NCI-H1930 (cell line): ENCODE measurements at places on chromosomes 16 and 17.

DNA sequence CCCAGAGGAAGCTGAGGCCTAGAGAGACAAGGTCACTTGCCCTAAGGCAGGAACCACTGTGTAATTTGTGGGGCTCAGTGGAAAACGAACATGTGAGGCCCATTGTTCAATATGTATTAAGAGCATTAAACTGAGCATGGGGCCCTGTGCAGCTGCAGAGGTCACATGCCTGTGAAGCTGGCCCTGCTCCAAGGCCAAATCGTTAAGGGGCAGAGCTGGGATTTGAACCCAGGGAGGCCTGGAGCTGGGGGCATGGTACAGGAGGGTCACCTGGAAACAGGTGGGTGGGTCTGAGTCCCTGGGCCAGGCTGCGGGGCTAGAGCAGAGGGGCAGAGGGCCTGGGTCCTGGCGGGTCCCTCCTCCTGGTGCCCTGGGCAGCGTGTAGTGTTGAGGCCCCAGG is 19.7 kb downstream of the C16orf74 start:
- DNase-seq = no peak

- no peak for DNase-seq
Observed at GRCh38 chr17:43572368-43572980, 26.3 kb upstream of the ETV4 start.

- DNase-seq = no peak
Observed at GRCh38 chr16:88472637-88473205, 19.6 kb downstream of the ZFPM1 start.

DNA sequence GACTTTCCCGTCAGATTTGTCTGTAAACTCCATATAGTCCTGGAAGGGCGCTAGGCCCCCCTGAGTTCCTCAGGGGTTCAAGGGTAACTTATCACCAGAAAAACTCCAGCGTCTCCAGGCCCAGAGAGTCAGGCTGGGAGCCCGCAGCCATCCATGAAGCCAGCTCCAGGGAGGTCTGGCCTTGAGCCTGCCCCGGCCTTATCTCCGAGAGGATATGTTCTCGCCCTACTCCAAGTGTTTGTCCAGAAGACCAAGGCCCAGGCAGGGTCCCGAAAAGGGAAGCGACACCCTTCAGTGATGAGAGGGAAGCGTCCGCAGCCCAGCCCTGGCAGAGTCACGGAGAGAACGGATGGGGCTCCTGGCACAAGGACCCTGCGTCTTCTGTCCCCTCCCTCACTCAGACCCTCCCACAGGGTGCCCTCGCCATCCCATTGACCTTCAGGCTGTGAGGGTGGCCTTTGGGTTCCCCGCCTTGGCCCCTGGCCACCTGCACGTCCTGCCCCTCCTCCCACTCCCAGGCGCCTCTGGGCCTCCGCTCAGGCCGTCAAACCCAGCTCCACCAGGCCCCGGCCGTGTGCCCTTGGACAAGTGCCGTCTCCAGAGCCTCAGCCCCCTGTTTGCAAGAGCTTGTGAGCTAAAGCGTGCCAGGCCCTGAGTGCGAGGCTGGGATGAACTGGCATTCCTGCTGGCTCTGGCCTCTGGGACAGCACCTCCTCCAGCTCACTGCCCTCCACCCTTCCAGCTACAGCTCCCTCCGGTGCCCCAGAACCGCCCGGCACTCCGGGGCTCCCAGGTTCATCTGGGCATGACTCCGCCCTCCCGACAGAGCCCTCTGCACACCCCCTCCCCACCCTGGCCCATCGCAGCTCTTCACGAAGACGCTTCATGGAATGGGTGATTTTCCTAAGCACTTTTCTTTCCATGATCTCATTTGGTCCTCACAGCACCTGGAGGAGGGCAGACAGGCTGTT is 83.4 kb downstream of the ZDHHC7 start:
- DNase-seq = no peak

- no peak for DNase-seq
Observed at GRCh38 chr17:930258-930657, 49.3 kb downstream of the NXN start.

DNA sequence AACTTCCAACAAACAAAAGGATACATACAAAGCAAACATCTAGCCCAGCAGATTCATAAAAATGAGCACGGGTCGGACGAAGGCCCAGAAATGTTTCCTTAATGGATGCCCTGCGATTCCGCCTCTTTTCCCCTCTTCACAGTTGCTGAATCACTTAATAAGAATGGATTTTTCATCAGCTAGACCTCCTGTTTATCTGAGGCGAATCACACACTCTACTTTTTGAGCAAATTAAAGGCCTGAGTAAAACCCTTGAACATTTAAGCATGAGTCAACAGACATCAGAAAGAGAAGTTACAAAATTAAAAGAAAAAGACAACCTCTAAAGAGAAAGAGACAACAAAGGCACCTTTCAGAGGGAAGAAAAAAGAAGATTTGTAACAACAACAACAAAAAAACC is 44.7 kb downstream of the HS3ST3A1 start:
- no peak for DNase-seq

- no peak for DNase-seq
Observed at GRCh38 chr16:48001324-48001895, 154.4 kb downstream of the ABCC12 start.

DNA sequence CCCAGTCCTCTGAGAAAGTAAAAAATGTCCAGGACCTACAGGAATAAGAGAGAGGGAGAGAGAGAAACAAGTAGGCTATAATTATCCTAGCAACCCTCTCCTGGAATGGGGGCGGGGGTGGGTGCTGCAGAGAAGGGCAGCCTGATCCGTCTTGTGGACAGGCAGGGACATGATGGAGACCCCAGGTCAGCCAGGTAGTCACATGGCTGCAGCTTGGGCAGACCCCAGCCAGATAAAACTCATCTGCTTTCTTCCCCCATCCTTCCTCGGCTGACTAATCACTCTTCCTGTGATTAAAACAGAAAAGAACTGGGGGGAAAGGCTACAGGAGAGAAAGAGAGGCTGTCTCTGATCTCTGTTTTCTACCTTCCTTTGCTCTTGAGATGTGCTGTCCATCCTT is 32.6 kb downstream of the COPZ2 start:
- DNase-seq = no peak

DNA sequence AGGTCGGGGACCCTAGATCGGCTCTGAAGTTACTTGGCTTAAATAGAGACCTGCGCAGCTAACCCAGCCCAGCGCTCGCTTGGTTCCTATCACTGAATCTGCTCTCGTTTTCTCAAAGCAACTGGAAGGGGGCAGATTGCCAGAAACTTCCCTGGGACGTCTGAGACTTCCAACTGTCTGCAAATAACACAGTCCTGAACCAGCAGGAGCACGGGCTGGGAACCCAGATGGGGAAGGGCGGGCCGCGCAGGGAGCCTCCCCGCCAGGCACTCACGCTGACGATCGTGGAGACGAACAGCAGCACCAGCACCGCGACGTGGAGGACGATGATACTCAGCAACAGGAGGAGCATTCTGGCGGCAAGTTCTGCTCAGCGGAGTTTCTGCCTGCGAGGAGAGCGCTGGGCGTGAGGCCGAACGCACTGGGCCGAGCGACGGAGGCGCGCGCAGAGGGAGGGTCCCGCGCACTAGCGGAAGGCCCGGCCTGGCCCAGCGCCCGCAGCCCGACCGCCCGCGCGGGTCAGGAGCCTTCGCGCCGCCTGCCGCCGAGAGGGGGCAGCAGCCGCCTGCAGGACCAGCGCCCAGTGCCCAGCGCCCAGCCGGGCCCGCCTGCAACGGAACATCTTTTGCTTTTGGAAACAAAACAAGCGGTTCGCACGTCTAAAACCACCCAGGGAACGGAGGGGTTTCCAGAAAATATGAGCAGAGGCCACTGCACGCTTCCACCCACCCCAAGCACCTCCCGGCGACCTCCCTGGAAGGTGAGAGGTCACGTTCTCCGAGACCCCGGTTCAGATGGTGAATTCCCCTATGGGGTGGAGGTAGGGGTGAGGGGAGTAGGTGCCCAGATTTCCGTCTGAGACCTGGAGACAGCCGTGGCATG is 4.5 kb downstream of the PMP22 start:
- DNase-seq = peak; percentile 60

- no peak for DNase-seq
Observed at GRCh38 chr16:2675714-2676113, 6.6 kb upstream of the KCTD5 start.

- DNase-seq = peak; percentile 52
Observed at GRCh38 chr16:3716831-3717234, 491 bp downstream of the TRAP1 start.

DNA sequence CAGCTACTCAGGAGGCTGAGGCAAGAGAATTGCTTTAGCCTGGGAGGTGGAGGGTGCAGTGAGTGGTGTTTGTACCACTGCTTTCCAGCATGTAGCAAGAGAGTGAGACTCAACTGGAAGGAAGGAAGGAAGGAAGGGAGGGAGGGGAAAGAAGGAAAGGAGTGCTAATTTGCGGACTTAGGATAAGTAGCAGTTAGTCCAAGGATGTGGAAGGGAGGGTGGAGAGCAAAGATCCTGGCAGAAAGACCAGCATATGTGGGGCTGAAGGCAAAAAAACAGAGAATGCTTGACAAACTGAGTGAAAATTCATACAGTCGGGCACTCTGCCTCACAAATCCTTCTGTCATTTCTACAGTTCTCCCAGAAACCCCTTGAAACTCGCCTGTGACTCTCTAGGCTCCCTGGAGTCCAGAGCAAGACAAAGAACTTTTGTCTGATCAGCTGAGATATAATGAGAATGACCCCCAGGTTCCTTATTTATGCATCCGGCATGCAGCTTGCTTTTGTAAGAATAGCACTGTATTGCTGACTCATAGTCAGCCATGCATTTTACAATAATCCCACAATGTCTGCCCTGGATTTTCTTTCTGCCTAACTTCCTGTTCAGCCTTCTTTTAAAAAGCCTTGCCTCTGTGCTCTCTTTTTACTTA is 31.5 kb downstream of the CDK5RAP3 start:
- DNase-seq = no peak

DNA sequence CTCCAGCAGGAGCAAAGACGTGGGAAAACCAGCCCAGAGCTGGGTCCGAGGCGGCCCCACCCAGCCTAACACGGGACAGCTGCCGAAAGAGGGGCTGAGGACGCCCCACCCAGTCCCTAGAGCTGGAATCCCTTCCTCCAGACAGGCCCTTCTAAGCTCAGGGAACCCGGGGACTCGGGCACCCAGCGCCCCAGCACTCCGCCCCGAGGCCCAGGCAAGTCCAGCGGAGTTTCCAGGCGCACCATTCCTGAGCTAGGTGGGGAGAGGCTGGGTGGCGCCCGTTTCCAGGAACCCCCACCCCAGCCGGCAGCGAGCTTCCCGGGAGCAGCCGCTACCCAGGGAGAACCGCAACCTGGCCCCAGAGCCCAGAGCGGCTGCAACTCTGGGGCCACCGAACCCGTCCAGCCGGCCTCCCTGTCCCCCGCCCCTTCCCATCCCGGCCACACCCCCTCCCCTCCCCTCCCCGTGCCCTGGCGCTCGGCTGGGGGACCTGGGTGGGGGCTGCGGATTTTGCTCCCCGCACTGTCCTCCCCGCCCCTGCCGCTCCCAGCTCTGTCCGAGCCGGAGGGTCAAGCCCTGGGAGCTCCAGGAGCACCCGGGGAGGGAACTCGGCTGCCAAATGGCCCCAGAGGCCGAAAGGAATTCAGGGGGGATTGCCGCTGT is 536 bp downstream of the TMC6 start:
- no peak for DNase-seq

GRCh38 chr16:35510701-35511100 is 2051.3 kb downstream of the TP53TG3F start:
- peak; percentile 67 for DNase-seq
